ENCODE measurements at places on chromosomes 3 and 15.
A peak's percentile ranks its signal among the peaks of the same experiment; 100 is the strongest.

GRCh38 chr3:46316206-46316605 lies 37.7 kb upstream of the CCR2 start:
- no peak for DNase-seq

DNA sequence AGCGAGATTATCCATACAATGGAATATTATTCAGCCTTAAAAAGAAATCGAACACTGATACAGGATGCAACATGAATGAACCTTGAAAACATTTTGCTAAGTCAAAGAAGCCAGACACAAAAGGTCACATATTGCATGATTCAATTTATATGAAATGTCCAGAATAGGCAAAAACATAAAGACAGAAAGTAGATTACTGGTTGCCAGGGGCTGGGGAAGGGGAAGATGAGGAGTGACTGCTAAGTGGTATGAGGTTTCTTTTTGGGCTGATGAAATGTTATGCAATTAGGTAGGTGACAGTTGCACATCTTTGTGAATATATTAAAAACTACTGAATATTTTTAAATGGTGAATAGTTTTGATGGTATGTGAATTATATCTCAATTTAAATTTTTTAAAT lies 38.3 kb downstream of the LRRFIP2 start:
- DNase-seq = no peak

DNA sequence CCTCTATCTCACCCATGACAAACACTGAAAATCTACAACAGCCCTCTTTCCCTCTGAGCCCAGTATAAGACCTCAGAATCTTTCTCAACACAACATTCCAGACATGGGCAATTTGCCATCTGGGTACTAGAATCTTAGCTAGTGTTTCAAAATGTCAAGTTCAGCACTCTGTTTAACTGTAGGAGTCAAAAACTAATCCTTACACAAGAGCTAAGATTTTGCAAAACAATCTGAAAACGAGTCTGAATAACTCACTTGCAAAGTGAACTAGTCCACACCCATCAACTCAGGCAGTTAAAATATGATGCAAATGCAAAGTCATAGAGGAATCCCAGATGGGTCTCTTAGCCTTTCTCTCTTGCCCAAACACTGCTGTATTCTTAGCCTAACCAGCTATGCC lies 67.8 kb downstream of the GPR176 start:
- DNase-seq = no peak

DNA sequence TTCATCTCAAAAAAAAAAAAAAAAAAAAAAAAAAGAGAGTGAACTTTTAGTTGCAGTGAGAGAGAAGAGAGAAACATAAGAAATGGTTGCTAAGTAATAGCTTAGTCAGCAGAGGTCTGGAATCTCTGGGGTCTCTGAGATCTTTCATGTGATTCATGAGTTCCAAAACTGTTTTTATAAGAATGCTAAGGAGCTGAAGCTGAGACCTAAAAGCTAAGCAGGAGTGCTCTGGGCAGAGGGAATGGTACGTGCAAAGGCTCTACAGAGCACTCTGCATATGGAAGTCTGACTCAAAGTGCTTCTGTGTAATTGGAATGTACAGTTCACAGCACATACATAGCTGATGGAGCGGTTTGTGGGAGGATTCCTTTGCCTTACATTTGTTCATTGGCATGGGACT lies 66.3 kb upstream of the LRIG1 start:
- DNase-seq = peak; percentile 96

GRCh38 chr3:112874725-112875124 lies 28.1 kb upstream of the CD200R1L start:
- DNase-seq = no peak

DNA sequence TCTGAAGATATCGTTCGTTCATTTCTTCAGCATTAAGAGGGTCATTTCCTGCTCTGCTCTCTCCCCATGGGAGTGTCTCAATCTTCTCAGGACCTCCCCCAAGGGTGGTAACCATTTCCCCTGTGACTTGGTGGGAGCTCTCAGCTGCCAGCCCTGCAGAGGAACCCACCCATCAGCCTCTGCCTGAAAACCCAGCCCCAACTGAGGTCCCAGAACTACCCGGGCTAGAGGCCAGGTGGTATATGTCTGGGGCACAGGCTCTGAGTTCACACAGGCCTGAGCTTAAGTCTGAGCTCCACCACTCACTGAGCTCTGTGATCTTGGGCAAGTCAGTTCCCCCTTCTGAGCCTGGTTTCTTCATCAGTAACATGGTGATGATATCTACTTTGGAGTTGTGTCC lies 10.0 kb upstream of the ATP2B2 start:
- DNase-seq = no peak
